GF-D8 (cell line): ENCODE measurements at places on chromosomes 11 and 22.
A peak's percentile ranks its signal among the peaks of the same experiment; 100 is the strongest.

DNA sequence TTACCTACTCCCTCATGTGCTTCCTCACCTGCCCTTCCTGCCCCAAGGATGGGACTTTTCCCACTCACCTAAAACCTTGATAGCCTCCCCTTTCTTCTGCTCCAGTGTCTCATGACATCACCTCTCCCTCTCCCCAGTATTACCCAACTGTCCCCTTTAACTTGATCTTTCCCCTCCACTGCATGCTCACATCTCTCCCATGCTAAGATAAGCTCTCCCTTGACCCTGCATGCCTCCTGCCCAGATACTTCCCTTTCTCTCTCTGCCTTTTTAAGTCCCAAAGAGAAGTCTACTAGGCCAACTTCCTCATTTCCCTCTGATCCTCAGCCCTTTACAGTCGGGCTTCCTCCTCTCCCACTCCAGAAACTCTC, 14.8 kb downstream of the CD3E start:
- peak; percentile 96 for DNase-seq

- DNase-seq, result peak; percentile 69
Measured at GRCh38 chr11:72433455-72434036, 785 bp downstream of the CLPB start.

GRCh38 chr11:69686452-69686851, 11.3 kb upstream of the LTO1 start:
- no peak for DNase-seq

DNA sequence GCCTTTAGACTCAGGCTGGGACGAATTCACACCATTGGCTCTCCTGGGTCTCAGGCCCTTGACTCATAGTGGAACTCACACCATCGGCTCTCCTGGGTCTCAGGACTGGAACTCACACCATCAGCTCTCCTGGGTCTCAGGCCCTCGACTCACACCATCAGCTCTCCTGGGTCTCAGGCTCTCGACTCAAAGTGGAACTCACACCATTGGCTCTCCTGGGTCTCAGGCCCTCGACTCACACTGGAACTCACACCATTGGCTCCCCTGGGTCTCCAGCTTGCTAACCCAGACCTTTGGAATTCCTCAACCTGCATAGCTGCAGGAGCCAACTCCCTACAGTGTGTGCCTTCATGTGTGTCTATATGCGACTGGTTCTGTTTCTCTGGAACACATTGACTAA, 56.7 kb downstream of the SHISAL1 start:
- DNase-seq, result no peak

GRCh38 chr11:65204143-65204542, 22.4 kb downstream of the CAPN1 start:
- DNase-seq, result no peak

GRCh38 chr11:99683933-99684332, 663.2 kb downstream of the CNTN5 start:
- DNase-seq, result no peak

GRCh38 chr11:62593434-62594044, 2.2 kb upstream of the TUT1 start:
- peak; percentile 61 for DNase-seq

- no peak for DNase-seq
Measured at GRCh38 chr11:58394195-58394594, 12.5 kb downstream of the OR5B3 start.

- peak; percentile 63 for DNase-seq
Measured at GRCh38 chr11:108838792-108839105, 173.9 kb downstream of the DDX10 start.

DNA sequence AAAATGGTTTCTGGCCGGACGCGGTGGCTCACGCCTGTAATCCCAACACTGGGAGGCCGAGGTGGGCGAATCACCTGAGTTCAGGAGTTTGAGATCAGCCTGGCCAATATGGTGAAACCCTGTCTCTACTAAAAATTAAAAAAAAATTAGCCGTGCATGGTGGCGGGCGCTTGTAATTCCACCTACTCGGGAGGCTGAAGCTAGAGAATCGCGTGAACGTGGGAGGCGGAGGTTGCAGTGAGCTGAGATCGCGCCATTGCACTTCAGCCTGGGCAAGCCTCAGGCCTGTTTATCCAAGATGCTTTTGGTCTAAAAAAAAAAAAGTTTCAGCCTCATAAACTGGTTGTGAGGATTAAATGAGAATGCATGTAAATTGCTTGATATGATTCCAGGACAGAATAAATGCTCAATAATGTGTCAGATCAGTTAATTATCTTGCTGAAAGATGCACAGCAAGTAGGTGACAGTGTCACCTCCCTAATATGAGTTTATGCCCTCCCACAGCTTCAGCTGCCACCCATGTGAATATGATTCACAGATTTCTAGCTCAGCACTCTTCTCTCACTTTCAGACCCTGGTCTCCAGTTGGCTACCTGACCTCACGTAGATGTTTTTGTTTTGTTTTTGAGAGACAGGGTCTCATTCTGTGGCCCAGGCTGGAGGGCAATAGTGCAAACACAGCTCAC, 1.1 kb upstream of the ALG8 start:
- DNase-seq, result no peak

- no peak for DNase-seq
Measured at GRCh38 chr11:64697663-64698375, 25.2 kb downstream of the NRXN2 start.
